Astrocyte of the spinal cord (primary cell): ENCODE measurements at places on chromosomes 16 and 17.

GRCh38 chr16:24838554-24839266 is 7.1 kb upstream of the SLC5A11 start:
- peak; percentile 70 for DNase-seq

DNA sequence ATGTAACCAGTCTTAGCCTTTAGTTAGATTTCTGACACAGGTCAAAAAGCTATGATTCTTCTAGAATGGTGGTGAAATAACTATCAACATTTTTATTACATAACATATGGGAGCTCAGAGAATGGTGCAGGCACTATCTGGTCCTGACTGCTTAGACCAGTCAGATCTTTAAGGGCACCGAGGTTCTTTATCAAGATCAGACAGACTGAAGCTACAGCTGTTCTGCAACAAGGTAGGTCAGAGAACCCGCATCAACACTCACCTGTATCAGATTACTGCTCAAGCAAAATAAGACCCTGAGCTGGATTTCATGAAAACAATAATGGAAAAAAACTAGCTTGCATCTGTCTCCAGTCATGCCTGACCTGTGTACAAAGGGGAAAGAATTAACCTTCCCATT is 160.4 kb downstream of the KCNJ2 start:
- no peak for DNase-seq

GRCh38 chr16:78562650-78563049 is 463.2 kb downstream of the WWOX start:
- DNase-seq, result no peak

GRCh38 chr16:64540434-64540833 is 581.4 kb downstream of the CDH11 start:
- DNase-seq, result no peak

DNA sequence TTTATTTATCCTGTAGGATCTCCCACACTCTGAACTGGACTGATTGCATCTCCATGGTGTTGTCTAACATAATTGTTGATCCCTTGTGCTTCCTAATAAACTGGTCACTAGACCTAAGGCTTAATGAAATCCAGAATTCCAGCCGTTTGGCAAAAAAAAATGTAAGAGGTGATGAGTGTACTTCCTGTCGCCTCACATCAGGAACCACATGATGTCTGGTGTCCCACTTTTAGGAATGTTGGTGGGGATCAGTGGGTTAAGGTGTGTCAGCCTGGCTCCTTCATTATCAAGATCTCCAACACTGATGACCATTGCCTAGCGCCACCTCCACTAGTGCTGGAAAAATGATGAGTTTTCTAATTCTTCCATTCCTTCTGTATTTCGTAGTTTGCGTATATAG is 18.6 kb upstream of the LONP2 start:
- DNase-seq, result no peak

GRCh38 chr17:82816358-82816757 is 23.5 kb downstream of the ZNF750 start:
- no peak for DNase-seq

GRCh38 chr17:40019140-40019991 is 4.1 kb downstream of the CSF3 start:
- DNase-seq, result peak; percentile 83

GRCh38 chr17:76239538-76240274 is 587 bp downstream of the RNF157 start:
- no peak for DNase-seq

DNA sequence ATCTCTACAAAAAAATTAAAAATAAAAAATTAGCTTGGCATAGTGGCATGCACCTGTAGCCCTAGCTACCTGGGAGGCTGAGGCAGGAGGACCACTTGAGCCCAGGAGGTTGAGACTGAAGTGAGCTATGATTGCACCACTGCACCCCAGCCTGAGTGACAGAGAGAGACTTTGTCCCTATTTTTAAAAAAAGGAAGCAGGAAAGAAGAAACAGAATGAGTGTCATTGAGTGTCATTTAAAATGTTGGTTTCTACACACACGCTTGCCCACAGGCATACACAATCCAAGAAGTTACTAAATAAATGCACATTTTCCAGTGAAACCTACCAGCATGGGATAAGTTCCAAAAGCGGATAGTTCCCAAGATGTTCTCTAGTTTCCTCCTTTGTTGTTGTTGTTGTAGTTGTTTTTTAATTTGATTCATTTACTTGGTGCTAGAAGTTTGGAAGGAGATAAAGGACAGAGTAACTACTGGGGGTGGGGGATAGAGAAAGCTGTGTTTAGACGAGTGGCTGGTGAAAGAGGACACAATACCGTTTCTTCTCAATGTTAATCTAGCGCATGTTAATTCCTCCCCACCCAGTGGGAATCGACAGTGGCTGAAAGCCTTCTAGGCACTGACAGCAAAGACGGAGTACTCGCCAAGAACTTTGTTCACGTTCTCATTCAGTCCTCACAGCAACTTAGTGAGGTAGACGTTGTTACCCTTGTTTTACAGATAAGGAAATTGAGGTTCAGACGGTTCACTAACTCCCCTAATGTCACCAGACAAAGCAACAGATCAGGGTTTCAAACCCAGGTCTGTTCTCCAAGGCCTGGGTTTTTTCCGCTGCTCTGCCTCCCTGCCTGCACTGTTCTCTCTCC is 17.3 kb downstream of the MRPS23 start:
- no peak for DNase-seq
